ENCODE measurements at places on chromosomes 2 and 18.

DNA sequence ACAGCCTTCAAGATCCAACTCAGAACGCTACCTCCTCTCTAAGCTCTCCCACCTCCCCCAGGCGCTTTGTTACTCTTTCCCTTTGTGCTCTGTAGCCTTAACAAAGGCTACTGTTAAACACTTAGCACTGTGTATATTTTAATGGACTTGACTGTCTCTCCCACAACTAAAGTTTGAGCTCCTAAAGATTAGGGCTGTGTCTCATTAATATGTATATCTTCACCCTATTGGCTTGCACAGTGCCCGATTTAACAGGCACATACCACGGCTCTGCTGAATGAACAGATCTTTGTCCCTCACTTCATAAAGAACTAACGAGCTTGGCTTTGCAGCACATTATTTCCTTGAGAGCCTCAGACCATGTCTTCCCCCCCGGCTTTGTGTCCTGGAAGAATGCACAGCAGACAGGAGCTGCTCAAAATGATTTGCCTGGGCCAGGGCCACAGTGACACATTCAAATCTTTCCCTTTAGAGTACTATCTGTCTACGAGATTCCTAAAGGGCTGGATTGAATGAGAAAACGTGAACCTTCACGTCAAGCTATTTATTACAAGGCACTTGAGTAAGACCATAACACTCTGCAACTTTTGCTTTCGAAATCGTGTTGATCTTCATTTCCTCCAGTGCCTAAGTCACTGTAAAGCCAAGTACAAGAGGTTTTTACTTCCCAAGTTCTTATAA, 22.1 kb downstream of the ABHD3 start:
- no peak for DNase-seq

- DNase-seq, result no peak
Observed at GRCh38 chr2:37600735-37601134, 70.7 kb downstream of the CDC42EP3 start.

DNA sequence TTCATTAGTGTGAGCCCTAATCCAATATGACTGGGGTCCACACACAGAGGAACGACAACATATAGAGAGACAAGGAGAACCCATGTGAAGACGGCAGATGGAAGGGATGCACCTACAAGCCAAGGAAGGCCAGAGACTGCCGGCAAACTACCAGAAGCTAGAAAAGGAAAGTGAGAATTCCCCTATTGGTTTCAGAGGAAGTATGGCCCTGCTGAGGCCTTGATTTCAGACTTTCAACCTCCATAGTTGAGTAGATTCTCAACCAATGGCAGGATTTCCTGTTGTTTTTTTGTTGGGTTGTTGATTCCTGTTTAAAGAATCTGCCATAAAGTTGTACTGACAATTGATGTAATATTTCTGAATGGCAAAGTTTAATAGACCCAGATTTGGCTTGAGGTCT, 241.5 kb downstream of the SATB2 start:
- DNase-seq, result no peak

- DNase-seq, result no peak
Observed at GRCh38 chr2:57376985-57377384, 669.6 kb upstream of the VRK2 start.

GRCh38 chr18:53754154-53754553, 470.3 kb downstream of the MBD2 start:
- DNase-seq, result no peak

GRCh38 chr18:48844271-48844670, 106.5 kb downstream of the SMAD7 start:
- DNase-seq, result no peak

DNA sequence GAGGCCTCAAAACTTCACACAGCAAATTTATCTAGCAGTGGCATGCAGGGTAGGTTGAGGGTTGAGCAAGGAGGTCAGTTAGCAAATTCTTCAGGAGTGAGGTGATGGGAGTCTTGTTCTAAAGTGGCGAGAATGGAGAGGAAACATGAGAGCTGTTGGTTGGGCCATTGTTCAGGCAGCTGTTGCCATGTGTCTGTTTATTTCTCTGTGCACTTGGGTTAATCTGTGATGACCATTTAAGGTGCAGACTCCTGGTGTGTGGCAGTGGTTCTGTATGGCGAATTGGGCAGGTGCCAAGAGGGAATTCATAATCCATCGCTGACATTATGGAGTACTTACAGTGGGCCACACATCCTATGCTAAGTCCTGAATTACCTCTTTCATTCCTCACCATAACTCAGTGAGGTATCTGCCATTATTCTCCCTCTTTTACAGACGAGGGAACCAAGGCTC, 30.4 kb downstream of the TMEM178A start:
- DNase-seq, result no peak

- no peak for DNase-seq
Observed at GRCh38 chr2:193929131-193929530, 1727.9 kb upstream of the SLC39A10 start.

- DNase-seq, result no peak
Observed at GRCh38 chr2:109032229-109032820, 43.3 kb upstream of the EDAR start.

DNA sequence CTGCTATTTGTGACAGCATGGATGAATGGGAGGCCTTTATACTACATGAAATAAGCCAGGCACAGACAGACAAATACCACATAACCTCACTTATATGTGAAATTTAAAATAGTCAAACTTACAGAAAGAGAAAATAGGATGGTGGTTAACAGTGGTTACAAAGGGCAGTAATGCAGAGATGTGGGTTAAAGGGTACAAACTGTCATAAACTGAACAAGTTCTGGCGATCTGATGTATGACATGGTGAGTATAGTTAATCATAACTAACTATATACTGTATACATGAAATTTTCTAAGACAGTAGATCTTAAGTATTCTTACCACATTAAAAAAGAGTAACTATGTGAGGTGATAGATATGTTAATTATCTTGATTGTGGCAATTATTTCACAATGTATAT, 558.1 kb upstream of the ZNF804A start:
- DNase-seq, result no peak

- no peak for DNase-seq
Observed at GRCh38 chr2:6972067-6972710, 55.0 kb downstream of the RNF144A start.

DNA sequence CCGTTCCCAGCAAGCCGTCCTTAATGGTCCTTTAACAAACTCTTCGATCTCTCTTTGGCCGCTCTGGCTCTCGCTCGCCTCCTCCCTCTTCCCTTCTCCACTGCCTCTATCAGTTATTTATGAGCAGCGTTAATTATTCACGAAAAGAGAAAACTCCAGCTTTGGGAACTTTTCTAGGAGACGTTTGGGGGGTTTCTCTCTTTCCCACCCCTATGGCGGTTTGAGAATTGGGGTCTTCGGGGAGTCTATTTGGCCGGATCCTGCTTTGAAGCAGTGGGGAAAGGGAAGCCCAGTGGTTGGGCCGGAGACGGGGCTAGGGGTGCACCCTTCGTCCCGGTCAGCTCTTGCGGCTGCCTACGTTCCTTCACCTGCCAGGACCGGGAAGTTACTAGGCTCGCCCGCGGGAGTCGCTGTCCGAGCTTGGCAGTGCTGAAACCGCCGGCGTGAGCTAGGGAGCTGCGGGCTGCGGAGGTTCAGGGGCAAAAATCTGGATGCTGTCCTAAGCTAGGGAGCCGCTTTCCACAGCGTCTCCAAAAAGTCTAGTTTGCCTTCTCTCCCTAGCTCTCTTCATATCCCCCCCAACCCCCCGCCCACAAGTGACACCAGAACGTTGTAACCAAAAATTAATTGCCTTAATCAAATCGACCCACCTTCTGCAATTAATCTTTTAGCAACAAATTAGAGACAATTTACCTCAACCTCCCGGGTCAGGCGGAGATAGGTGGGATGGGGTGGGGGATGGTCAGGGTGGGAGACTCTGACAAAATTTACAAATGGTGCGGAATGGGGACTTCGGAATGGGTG, 8.9 kb upstream of the SKOR2 start:
- DNase-seq, result peak; percentile 21

GRCh38 chr2:158142165-158142564, 40.5 kb downstream of the UPP2 start:
- DNase-seq, result no peak

GRCh38 chr2:12819103-12819475, 102.4 kb downstream of the TRIB2 start:
- DNase-seq, result peak; percentile 50

GRCh38 chr2:67289271-67289670, 107.9 kb upstream of the ETAA1 start:
- DNase-seq, result no peak

- DNase-seq, result no peak
Observed at GRCh38 chr2:185921048-185921756, 182.6 kb downstream of the FSIP2 start.

DNA sequence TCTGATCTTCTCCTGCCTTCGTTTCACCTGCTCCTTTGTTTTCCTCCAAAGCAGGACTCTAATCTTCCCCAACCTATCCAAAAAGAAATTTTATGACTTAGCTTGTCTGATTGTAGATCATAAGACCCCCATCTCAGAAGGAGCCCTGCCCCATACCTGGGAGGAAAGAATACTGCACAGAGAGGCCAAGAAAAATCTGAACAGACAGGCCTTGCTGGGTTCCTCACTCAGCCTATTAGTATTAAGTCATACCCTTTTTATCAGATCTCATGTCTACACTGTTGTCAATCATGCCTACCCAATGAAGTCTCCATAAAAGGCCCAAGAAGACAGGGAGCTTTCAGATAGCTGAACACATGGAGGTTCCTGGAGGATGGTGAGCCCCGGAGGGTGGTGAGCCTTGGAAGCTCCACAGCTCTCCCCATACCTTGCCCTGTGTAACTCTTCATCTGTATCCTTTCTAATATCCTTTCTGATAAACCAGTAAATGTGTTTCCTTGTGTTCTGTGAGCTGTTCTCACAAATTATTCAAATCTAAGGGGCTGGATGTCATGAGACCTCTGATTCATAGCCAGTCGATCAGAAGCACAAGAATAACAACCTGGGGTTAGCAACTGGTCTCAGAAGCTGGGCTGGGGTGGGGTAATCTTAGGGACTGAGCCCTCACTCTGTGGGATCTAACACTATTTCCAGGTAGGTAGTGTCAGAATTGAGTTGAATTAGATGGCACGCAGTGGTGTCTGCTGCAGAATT, 108.8 kb downstream of the SPOPL start:
- DNase-seq, result no peak

DNA sequence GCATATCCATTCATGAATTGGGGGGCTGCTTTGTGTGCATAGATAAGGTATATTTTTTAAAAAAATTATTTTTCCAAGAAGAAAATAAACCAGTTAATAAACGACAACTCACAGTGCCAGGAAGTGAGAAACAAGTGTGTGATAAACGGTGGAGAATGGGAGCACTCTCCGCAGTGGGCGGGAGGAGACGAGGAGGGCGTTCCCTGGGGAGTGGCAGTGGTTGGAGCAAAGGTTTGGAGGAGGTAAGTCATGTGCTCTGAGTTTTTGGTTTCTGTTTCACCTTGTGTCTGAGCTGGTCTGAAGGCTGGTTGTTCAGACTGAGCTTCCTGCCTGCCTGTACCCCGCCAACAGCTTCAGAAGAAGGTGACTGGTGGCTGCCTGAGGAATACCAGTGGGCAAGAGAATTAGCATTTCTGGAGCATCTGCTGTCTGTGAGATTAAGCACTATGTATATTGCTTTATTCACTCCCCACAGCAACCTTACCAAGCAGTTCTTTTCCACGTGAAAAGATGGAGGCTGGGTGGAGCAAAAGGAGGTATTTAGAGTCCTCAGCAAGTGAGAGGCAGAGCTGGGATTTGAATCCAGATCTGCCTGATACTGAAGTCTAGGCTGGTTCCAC, 27.0 kb upstream of the CASP8 start:
- peak; percentile 92 for DNase-seq

DNA sequence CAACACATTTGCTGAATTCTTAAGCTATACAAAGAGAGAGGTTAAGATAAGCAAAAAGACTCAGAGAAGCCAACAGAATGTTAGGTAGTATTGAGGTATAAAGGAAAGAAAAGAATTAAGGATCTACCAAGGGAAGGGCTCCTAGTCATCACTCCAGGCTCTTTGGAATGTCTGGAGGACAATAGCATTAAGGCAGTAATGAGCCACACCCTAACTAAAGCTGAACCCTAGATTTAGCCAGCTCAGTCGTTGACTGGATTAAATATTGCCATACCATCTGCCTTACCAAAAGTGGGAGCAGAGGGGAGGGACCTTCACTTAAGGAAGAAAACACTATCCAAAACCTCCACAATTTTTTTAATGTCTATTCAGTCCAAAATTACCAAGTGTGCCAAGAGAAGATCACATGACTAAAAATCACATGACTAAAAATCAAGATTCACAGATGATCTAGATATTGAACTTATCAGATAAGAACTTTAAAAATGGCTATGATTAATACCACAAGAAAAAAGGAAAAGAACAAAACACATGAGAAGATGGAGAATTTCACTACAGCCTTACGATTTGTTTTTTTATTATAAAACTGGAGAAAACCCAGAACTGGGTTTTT, 59.7 kb downstream of the EXOC6B start:
- no peak for DNase-seq

GRCh38 chr2:231068525-231069222, 12.0 kb downstream of the PSMD1 start:
- no peak for DNase-seq

DNA sequence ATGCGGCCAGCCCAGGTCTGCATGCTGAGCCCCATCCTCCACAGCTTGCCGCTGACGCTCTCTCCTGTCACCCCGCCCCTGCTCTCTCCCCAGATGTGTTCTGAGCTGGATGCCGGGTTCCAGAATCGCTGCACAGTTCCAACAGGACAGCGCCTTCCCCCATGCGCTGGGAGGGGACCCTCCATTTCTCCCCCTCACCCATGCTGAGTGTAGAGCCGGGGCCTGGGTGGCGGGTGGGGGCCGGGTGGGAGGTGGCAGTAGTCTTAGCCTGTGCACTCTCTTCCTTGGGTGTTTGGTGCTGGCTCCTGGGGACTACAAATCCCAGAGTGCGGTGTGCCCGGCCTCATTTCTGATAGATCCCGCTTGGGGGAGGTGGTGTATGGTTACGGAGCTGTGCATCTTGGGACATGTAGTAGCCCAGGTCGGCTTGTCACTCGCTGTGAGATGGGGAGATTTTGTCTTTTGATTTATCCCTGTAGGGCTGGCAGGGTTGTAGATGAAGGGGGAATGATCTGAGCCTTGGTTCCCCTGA, 6.8 kb downstream of the DNAJB2 start:
- no peak for DNase-seq

DNA sequence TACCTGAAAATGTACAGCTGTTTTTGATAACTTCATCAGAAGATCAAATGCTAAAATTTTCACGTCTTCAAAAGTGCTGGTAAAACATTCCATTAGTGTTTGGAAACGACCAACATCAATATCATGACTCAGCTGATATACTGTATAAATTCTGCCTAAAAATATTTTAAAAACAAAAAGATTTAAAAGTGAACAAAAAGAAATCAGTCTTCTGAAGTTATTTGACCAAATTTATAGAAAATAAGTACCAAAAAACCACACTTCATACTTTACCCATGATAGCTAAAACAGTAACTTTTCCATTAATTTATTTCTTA, 35.6 kb downstream of the THADA start:
- no peak for DNase-seq

DNA sequence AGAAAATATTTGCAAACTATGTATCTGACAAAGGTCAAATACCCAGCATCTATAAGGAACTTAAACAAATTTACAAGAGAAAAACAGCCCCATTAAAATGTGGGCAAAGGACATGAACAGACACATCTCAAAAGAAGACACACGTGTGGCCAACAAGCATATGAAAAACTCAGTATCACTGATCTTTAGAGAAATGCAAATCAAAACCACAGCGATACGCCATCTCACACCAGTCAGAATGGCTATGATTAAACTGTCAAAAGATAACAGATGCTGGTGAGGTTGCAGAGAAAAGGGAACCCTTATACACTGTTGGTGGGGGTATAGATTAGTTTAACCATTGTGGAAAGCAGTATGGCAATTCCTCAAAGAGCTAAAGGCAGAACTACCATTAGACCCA, 64.3 kb upstream of the RBMS1 start:
- DNase-seq, result no peak

- no peak for DNase-seq
Observed at GRCh38 chr2:59389240-59389639, 1148.1 kb upstream of the FANCL start.

Data from transverse colon (tissue), 4 donors.